Activated B cell treated with CpG ODN at 0.5 μM for 24 hours (primary cell): ENCODE measurements at places on chromosomes 5 and 9.

GRCh38 chr9:36268007-36268427 is 9.8 kb upstream of the GNE start:
- DNase-seq, result no peak

DNA sequence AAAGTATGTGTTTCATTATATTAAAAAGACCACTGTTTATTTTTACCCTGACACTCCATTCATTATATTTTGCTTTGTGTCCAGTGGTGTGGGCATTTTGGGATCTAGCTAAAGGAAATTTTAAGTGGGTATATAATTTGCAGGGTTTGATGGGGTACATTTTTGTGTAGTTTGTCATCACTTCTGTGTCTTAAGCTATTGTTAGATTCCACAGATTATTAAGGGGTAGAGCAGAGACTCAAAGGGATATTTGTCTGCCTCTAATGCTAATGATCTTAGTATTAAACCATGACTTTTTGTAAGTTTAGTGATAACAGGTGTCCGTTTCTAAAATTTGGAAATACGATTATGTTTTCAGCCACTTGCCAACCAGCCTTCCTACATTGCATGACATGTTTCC is 731.6 kb downstream of the BRINP1 start:
- no peak for DNase-seq

- DNase-seq, result no peak
Observed at GRCh38 chr9:113215132-113215531, 5.9 kb downstream of the FKBP15 start.

DNA sequence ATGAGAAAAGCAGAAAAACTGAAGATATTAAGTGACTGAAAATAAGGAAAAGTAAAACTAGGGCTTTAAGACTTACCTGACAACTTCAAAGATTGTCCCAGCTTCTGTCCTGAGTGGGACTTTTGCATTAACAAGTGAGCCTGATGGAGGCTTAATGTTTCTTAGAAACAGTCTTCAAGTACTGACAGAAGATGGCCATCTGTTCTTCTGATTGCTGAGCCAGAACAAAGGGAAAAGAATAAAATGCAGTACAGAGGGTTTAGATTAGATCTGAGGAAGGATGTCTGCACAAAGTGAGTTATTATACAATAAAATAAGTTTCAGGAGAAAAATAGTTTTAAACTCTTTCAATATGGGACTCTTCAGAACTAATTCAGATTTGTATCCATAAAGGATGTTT is 500.7 kb downstream of the CETN3 start:
- DNase-seq, result no peak

- no peak for DNase-seq
Observed at GRCh38 chr5:14440223-14440581, 141.4 kb upstream of the OTULINL start.

GRCh38 chr9:87245271-87245670 is 252.4 kb upstream of the DAPK1 start:
- no peak for DNase-seq

- DNase-seq, result no peak
Observed at GRCh38 chr5:164359260-164360255, 854.1 kb downstream of the MAT2B start.

DNA sequence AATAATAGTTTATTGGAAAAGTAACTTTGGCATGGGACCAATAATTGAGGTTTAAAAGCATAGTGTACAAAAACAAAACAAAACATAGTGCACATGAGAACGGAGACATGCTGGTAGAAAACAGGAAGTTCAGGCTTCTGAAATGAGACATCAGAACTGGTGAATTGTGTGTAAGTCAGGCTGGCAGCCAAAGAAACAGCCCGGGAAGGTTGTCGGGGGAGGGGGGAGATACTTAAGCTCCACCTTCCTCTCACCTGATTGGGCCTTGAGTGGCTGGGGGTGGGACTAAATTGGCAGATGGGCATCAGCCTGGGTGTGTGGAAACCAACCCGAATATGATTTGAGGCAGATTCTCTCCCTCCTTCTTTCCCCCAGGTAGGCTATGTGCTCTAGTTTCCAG is 256.3 kb downstream of the SMARCA2 start:
- no peak for DNase-seq

GRCh38 chr5:45098483-45098882 is 289.7 kb downstream of the MRPS30 start:
- no peak for DNase-seq

- no peak for DNase-seq
Observed at GRCh38 chr9:70340572-70340971, 73.9 kb downstream of the KLF9 start.

DNA sequence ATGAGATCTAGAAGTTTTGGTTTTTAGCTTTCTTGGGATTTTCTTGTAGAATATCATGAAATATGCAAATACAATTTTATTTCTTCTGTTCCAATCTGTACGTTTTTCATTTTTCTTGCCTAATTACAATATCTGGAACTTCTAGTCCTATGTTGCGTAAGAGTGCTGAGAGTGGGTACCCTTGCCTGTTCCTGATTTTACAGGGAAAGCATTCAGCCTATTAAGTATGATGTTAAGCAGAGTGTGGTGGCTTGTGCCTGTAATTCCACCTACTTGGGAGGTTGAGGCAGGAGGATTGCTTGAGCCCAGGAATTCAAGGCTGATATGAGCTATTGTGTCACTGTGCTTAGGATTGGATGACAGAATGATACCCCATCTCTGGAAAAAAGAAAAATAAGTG is 210.2 kb upstream of the ITGA1 start:
- no peak for DNase-seq

DNA sequence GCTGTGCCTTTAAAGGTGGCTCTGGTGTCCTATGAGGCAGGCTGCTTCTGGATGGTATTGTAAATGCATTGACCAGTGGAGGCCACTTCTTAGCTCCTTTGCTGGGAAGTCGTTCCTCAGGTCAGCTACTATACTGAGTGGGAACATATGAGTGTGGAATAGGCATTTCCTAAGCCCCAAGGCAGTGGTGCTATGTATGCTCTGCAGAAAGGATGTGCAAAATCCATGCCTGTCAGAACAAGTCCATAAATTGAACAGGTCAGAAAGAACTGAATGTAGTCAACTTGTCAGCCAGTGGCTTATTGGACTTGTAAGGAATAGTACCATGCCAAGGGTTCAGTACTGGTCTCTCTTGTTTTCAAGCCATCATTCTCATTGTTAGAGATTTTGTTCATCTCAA is 216.4 kb downstream of the CDH10 start:
- no peak for DNase-seq

DNA sequence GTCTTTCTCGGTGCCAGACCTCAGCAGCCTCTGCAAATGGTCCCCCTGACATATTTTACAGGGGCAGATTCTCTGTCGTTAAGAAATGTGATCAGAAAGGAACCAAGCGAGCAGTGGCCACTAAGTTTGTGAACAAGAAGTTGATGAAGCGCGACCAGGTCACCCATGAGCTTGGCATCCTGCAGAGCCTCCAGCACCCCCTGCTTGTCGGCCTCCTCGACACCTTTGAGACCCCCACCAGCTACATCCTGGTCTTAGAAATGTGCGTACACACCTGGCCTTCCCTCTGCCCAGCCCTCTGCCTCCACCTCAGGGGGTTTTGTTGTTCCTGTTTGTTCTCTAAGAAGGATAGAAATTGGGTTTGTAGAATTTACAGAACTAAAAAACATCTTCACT is 77.3 kb upstream of the OTULINL start:
- no peak for DNase-seq

DNA sequence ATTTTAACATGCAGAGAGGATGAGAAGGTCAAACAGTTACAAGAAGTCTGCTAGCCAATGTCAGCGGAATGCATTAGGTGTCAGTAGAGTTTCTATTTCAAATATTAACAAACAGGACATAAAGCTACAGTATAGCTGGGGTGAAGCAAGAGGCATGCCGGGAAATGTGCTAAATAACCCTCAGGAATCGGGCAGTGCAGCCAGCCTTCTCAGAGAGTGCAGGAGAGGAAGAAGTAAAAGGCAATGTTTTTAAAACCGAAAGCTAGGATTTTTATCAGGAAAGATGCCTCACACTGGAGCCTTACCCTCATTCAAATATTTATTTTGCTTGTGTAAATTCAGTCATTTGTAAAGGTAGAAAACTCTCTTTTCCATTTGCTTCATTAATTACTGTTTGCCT is 59.1 kb upstream of the SH3GL2 start:
- DNase-seq, result no peak

DNA sequence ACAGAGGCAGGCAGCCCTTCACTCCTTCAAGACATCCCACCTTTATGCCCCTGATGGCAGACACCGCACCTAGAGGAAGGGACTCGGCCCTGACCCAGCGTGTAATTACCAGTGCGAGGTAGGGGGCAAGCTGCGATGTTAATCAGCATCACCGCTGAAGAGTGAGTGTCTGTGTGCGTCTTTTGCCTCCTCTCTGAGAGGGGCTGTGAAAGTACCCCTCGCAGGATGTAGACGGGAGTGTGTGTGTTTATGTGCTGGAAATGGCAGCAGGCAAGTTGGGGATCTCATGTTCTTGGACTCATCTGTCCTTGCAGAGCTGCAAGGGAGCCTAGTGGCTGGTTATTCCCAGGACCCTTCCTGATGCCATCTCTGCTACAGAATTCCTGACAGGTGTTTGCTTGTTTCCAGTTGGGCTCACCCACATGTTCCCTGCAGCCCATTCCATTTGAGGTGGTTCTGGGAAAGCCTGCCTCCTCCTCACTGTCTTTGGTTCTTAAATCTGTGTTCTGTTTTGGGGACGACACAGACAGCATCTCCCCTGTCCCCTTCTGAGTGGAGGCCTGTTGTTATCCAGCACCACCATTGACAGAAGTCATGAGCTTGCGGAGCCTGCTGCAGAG is 70.5 kb downstream of the ZNF618 start:
- no peak for DNase-seq

- no peak for DNase-seq
Observed at GRCh38 chr9:102650896-102651295, 344.2 kb upstream of the CYLC2 start.

GRCh38 chr5:59317023-59317773 is 576.3 kb downstream of the PDE4D start:
- DNase-seq, result no peak

DNA sequence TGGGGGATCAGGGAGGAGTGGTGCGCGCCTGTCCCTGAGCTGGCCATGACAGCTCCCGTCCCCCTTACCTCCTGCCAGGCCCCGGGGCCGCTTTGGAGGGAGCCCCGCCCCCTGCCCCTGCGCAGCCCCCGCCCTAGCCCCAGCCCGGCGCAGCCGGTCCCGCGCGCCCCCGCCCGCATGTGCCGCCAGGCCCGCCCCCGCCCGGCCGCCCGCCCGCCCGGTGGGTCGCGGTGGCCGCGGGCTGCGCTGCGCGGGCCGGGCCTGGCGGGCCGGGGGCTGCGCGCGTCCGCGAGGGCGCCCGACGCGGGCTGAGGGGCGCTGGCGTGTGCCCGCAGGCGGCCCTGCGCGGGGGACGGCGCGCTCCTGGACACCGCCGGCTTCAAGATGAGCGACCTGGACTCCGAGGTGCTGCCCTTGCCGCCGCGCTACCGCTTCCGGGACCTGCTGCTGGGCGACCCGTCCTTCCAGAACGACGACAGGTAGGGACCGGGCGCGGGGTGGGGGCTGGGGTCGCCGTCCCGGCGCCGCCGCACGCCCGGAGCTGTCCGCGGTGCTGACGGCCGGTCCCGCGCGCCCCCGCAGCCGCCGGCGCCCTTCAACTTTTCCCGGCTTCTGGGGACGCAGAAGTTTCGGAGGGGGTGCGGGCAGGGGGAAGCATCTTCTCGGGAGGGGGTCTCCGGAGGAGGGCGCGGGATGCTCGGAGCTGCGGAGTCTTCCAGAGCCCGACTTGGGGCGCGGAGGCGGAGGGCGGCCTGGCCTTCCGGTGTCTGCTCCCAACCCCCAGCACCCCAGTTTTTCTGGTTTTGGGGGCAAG is 12.5 kb downstream of the KCNT1 start:
- no peak for DNase-seq

- no peak for DNase-seq
Observed at GRCh38 chr5:34876275-34876674, 37.3 kb downstream of the TTC23L start.

- no peak for DNase-seq
Observed at GRCh38 chr5:150329881-150330876, 27.3 kb upstream of the TCOF1 start.

DNA sequence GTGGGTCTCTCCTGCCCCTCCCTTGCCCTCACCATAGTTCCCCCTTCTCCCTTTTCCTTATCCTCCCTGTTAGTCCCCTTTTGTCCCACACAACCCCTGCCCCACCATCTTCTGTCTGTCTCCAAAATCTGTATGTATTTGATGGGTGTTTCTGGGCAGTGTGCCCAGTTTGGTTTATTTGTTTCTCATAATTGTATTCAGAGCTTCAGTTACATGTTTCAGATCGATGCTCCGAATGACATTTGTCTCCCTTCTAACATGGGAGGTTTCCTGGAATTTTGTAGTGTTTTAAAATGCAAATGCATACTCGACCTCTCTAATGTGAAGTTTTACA is 22.2 kb downstream of the FBXL7 start:
- DNase-seq, result no peak

DNA sequence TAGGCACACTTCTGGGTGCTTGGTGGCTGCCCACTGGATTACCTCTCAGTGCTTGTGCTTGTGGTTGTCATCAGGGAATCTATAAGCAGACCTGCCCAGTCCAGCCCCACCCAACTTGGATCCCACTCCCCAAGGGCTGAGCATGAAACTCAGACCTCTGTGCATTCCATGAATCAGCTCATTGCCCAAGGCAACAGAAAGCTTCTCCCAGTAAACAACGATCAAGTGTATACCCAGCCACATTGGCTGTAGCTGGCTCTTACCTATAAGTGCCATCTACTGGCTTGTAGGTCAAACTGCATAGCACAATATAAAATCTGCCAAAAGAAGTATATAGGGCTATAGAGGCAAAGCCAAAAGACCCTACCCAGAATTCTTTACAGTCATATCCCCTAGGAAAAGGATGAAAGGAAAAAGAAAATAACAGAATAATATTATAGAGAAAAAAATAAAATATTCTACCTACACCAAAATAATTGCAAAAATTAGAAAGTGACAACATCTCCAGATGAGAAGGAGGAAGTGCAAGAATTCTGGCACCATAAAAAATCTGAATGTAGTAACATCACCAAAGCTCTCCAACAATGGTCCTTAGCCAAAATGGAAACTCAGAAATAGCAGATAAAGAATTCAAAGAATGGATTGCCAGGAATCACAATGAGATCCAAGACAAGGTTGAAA is 321.0 kb upstream of the TRPC7 start:
- no peak for DNase-seq

GRCh38 chr9:96014078-96014477 is 138.6 kb downstream of the ERCC6L2 start:
- no peak for DNase-seq

DNA sequence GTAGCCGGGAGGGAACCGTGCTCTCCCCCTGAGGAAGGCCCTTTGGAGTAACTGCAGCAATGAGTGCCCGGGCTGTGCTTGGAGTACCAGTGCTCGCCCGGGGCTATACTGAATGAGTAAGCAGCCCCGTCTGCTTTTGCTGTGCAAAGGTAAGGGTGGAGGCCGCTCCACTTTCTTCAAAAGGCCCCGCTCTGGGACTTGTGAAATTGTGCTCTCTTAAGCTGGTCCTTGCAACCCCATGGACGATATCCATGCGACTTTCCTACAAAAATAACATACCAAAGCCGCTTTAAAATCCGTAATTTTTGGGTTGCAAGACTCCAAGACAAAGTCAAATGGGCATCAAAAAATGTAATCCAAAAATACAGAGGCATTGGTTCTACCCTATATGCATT is 578 bp upstream of the TNFAIP8 start:
- DNase-seq, result no peak

- DNase-seq, result no peak
Observed at GRCh38 chr5:52996979-52997378, 7.8 kb downstream of the ITGA2 start.
